ENCODE measurements at places on chromosomes 2 and 18.

GRCh38 chr2:63888490-63889402, 47.0 kb downstream of the UGP2 start:
- DNase-seq, result peak; percentile 38

DNA sequence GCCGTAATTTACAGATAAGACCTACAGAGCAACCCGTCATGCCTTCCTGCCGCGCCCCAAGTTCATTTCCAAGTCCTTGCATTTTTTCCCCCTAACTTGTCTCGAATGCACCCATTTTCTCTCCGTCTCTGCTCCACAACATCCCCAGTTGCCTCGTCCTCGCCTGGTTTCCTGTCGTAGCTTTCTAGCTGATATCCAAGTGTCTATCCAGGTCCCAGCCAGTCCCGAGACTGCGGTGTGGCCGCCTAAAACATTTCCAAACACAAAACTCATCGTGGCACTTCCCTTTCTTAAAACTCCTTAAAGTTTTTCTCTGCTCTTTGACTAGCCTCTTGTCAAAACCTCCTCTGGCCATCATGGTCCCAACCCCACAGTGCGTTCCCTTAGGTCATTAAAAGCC, 1.2 kb upstream of the BARD1 start:
- DNase-seq, result no peak

DNA sequence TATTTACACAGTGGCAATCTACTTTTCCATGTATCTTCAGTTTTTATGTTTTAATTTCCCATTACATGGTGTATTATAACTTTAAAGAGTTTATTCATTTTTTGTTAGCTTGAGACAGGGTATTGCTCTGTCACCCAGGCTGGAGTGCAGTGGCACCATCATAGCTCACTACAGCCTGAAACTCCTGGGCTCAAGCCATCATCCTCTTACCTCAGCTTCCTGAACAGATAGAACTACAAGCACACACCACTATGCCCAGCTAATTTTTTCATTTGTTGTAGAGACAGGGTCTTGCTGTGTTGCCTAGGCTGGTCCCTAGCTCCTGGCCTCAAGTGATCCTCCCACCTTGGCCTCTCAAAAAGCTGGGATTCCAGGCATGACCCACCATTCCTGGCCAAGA, 66.8 kb downstream of the COA5 start:
- DNase-seq, result no peak

- no peak for DNase-seq
Measured at GRCh38 chr2:67221266-67221665, 175.9 kb upstream of the ETAA1 start.

GRCh38 chr18:50268022-50268747, 1.9 kb upstream of the CFAP53 start:
- DNase-seq, result peak; percentile 83

GRCh38 chr2:170155022-170155722, 22.8 kb upstream of the MYO3B start:
- peak; percentile 18 for DNase-seq

DNA sequence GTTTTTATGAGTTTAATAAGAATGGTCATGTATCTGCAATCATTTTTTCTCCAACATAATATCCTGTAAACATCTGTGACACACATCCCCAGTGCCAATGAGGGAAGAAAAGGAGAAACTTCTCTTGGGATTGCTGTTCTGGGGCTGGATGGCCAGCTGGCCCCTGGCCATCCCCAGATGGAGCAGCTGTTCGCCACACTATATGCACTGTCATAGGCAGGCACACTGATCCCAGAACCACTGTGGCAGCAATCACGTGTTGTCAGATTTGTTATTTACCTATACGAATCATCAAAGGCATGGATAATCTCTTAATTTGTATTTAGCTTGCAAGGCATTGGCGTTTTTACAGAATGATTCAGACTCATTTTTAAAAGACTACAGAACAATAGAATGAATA, 167.6 kb upstream of the ACAA2 start:
- DNase-seq, result no peak

DNA sequence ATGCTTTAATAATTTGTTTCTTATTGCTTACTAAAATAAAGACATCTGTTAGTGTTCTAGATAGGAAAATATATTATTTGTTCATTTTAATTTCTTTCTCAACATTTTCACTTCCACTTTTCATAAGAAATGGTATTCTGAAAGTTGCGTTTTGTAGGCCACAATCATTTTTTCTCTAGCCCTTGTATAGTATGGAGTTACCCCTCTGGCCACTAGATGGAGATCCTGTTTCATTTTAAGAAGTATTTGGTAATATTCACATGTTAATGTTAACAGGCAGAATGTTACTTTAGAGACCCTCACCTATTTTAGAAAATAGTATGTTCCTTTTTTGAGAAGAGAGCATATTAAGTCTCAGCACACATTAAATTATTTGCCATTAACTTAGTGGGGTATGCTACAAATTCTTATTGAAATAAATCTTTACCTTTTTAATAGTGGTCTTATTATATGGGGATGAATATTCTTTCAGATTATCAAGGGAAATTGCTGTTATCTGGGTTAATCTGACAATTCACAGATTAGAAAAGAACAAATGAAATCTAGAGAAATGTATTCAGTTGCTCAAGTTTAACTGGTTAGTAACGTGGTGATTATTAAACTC, 73.9 kb upstream of the TTC27 start:
- DNase-seq, result peak; percentile 77
